ENCODE measurements at places on chromosomes 7 and 10.

- H3K27ac ChIP-seq, result no peak overlapping the region
- no peaks in the 10 kb centered on the region for H3K36me3 ChIP-seq
- H3K27me3 ChIP-seq, result no peaks in the 10 kb centered on the region
- no peak for DNase-seq
These were observed 455.6 kb upstream of the ANKRD30A start for GRCh38 chr10:36669615-36670352.

GRCh38 chr10:75444781-75445386 is 13.5 kb downstream of the LRMDA start:
- H3K27ac ChIP-seq, result no peak overlapping the region
- H3K4me3 ChIP-seq, result no peak overlapping the region
- peaks cover 11% of the 10 kb centered on the region for H3K27me3 ChIP-seq
- H3K4me1 ChIP-seq, result no peaks in the 10 kb centered on the region

GRCh38 chr10:71581376-71581775 is 138.2 kb downstream of the C10orf105 start:
- H3K36me3 ChIP-seq, result no peaks in the 10 kb centered on the region
- no peak overlapping the region for H3K27ac ChIP-seq
- no peak for DNase-seq
- H3K4me1 ChIP-seq, result no peaks in the 10 kb centered on the region
- no peak overlapping the region for H3K4me3 ChIP-seq

GRCh38 chr10:37263304-37263703 is 137.9 kb downstream of the ANKRD30A start:
- H3K27me3 ChIP-seq, result no peaks in the 10 kb centered on the region
- no peaks in the 10 kb centered on the region for H3K36me3 ChIP-seq
- no peak overlapping the region for H3K27ac ChIP-seq
- DNase-seq, result no peak
- H3K4me3 ChIP-seq, result no peak overlapping the region

GRCh38 chr10:59167512-59167911 is 8.9 kb upstream of the PHYHIPL start:
- no peaks in the 10 kb centered on the region for H3K27me3 ChIP-seq
- H3K27ac ChIP-seq, result no peak overlapping the region
- H3K36me3 ChIP-seq, result no peaks in the 10 kb centered on the region
- no peak overlapping the region for H3K4me3 ChIP-seq
- no peak for DNase-seq

DNA sequence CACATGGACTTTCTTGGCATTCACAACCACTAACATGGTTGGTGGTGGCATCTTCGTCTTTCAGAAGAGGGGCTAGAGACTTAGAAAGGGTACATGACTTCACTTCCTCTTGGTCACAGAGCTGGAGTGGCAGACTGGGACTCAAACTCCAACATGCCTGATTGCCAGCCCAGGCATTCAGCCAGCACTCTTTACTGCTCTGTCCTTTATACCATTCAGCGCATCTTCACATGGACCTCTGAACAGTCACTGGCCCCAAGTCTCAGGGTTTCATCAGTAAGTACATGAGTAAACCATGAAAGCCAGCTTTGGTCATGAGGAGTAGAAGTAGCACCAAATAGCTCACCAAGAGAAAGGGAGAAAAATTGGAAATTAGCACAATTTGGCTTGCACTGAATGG is 148.4 kb upstream of the KLF14 start:
- peak overlapping the region; percentile 53 for H3K27ac ChIP-seq
- peaks cover 83% of the 10 kb centered on the region for H3K36me3 ChIP-seq
- no peaks in the 10 kb centered on the region for H3K27me3 ChIP-seq
- H3K4me1 ChIP-seq, result peaks cover 7% of the 10 kb centered on the region
- DNase-seq, result no peak

GRCh38 chr7:47678641-47679380 is 96.9 kb upstream of the TNS3 start:
- no peaks in the 10 kb centered on the region for H3K27me3 ChIP-seq
- no peak for DNase-seq
- H3K36me3 ChIP-seq, result no peaks in the 10 kb centered on the region
- no peak overlapping the region for H3K4me3 ChIP-seq
- H3K4me1 ChIP-seq, result peaks cover 28% of the 10 kb centered on the region

GRCh38 chr7:116208919-116209318 is 1.4 kb upstream of the TES start:
- no peaks in the 10 kb centered on the region for H3K27me3 ChIP-seq
- H3K27ac ChIP-seq, result no peak overlapping the region
- H3K4me1 ChIP-seq, result peaks cover 30% of the 10 kb centered on the region
- H3K36me3 ChIP-seq, result peaks cover 13% of the 10 kb centered on the region
- DNase-seq, result no peak
- H3K4me3 ChIP-seq, result no peak overlapping the region

- H3K27ac ChIP-seq, result no peak overlapping the region
- no peaks in the 10 kb centered on the region for H3K4me1 ChIP-seq
- H3K36me3 ChIP-seq, result no peaks in the 10 kb centered on the region
These were observed 90.3 kb downstream of the FAM204A start for GRCh38 chr10:118251791-118252190.

- no peak for DNase-seq
- peaks cover 41% of the 10 kb centered on the region for H3K27me3 ChIP-seq
- H3K36me3 ChIP-seq, result no peaks in the 10 kb centered on the region
These were observed 439 bp downstream of the RBP4 start for GRCh38 chr10:93600446-93601145.

DNA sequence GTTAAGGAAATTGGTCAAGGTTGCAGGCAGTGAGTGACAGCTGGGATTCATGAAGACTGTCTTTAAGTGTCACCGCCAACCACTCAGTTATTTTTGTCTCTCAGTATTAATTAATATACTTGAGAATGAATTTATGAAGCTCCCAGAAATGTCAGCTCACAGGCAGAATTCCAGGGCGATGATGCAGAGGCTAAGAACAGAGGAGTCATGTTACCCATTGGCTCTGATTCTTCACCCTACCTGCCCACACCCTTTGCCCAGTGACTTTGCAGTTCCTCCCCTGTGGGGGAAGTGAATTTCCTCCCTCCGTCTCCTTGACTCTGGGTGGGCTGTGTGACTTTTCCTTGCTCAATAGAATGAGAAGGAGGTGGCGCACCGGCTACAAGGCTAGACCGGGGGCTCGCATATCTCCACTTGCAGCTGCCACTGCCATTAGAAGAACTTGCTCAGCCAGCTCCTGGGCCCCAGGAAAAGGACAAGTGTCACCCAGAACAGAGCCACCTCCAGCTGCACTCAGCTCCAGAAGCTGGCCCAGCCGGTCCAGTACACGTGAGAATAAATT is 157.1 kb upstream of the PRKCQ start:
- H3K4me1 ChIP-seq, result no peaks in the 10 kb centered on the region
- H3K27me3 ChIP-seq, result peaks cover 12% of the 10 kb centered on the region
- H3K4me3 ChIP-seq, result no peak overlapping the region
- H3K27ac ChIP-seq, result no peak overlapping the region
- no peak for DNase-seq

DNA sequence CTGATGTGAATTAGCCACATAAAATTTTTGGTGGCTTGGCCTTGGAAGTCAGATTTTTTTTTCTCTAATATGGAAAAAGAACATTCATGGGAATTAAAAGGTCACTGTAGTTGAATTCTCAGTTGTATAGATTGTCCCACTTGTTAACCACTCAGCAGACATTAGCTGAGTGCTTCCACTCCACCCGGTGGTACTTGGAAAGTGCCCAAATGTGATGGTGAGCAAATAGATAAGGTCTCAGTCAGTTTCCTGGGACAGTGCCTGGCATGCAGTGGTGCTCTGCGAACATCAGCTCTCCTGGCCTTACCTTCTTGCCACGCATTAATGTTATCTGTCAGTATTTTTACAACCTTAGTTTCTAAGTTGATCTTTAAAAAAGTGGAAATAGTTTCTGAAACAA is 1.4 kb downstream of the ATP5F1C start:
- no peak overlapping the region for H3K4me3 ChIP-seq
- peaks cover 56% of the 10 kb centered on the region for H3K4me1 ChIP-seq
- no peaks in the 10 kb centered on the region for H3K27me3 ChIP-seq
- peaks cover 38% of the 10 kb centered on the region for H3K36me3 ChIP-seq
- no peak for DNase-seq

DNA sequence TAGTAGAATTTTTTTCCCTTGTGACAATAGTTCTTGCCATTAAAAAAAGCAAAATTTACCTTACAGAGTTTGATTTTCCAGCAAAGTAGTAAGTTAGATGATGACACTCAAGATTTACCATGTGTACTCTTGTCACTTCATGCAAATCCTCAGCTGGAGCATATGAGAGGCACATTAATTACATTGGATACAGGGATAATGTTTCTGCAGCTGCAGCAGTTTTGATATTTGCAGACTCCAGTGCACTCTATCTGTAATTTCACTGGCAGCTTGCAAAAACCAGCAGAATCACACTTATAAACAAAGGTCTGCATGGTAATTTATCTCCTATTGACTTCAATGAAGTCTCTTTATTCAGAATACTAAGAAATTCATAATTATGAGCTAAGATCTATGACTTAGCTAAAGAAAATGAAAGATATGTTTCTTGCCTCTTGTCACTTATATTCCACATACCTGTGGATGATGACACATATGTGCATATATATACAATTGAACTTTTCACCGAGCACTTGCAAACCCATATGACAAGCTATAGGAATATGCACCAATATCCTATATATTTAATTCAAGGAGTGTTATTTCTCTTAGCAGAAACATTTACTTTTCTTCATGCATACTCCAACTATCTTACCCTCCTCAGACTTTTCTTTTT is 530.6 kb downstream of the PHTF2 start:
- H3K36me3 ChIP-seq, result no peaks in the 10 kb centered on the region
- no peaks in the 10 kb centered on the region for H3K4me1 ChIP-seq
- no peak overlapping the region for H3K4me3 ChIP-seq
- H3K27ac ChIP-seq, result no peak overlapping the region
- no peak for DNase-seq
- H3K27me3 ChIP-seq, result no peaks in the 10 kb centered on the region

- no peaks in the 10 kb centered on the region for H3K4me1 ChIP-seq
- no peaks in the 10 kb centered on the region for H3K36me3 ChIP-seq
- no peak overlapping the region for H3K27ac ChIP-seq
- no peak for DNase-seq
These were observed 34.0 kb downstream of the CH25H start for GRCh38 chr10:89173075-89173474.

DNA sequence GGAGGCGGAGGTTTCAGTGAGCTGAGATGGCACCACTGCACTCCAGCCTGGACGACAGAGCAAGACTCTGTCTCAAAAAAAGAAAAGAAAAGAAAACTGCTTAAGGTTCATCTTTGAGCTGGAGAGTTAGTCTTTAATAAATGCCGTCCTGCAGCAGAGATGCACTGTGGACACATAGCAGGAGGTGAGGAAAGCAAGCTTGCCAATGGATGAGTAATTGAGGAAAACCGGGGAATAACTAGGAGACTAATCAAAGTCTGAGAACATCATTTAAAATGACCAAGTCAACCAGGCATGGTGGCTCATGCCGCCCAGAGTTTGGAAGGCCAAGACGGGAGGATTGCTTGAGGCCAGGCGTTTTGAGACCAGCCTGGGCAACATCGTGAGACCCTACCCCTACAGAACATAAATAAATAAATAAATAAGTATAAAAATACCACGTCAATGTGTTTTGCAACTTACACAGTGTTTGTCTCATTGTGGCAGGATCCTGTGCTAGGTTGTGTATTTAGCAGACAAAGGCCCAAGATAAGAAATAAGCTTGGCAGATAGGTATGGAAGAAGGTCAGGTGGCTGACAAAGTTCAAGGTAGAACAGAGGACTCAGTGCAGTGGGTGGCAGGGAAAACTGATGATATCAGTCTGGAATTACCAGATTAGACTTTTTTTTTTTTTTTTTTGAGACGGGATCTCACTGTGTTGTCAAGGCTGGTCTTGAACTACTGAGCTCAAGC is 115.7 kb upstream of the KMT2C start:
- no peaks in the 10 kb centered on the region for H3K27me3 ChIP-seq
- H3K36me3 ChIP-seq, result no peaks in the 10 kb centered on the region
- no peak for DNase-seq

GRCh38 chr7:73701357-73701995 is 18.0 kb downstream of the STX1A start:
- no peak for DNase-seq
- peaks cover 8% of the 10 kb centered on the region for H3K27me3 ChIP-seq

GRCh38 chr10:113291413-113291812 is 261.4 kb upstream of the HABP2 start:
- H3K27me3 ChIP-seq, result peaks cover 2% of the 10 kb centered on the region
- no peaks in the 10 kb centered on the region for H3K4me1 ChIP-seq
- H3K4me3 ChIP-seq, result no peak overlapping the region
- DNase-seq, result no peak

DNA sequence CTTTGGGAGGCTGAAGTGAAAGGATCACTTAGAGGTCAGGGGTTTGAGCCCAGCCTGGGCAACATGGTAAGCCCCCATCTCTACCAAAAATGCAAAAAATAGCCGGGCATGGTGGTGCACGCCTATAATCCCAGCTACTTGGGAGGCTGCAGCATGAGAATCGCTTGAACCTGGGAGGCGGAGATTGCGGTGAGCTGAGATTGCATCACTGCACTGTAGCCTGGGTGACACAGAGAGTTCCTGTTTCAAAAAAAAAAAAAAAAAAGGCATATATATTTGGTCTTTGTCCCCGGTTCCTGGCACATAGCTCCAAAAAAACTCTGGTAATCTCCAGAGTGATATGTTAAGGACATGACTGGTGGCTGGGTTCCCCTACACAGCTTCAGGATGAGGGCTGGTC is 147.3 kb downstream of the SEC23IP start:
- no peak overlapping the region for H3K4me3 ChIP-seq
- peaks cover 3% of the 10 kb centered on the region for H3K27me3 ChIP-seq
- no peak for DNase-seq
